ENCODE measurements at places on chromosomes 4 and X.

DNA sequence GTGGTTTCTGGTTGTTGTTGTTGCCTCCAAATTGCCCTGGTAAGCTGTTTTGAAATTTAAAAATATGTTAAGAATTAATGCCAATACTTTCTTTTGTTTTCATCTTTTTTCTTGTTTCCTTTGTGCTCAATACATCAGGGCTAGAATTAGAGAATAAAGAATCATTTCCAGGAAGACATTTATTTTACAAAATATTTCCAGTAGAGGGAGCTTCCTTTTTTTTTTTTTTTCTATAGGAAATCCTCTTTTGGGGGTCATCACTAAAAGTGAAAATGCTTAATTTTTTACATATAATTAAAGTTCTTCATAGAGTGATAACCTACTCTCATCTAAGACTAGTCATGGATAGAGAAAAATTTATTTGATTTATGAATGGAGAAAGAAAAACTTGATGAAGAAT is 2.4 kb downstream of the GLRA3 start:
- no peak for DNase-seq

GRCh38 chrX:25442499-25442898 is 426.7 kb upstream of the ARX start:
- DNase-seq, result no peak

DNA sequence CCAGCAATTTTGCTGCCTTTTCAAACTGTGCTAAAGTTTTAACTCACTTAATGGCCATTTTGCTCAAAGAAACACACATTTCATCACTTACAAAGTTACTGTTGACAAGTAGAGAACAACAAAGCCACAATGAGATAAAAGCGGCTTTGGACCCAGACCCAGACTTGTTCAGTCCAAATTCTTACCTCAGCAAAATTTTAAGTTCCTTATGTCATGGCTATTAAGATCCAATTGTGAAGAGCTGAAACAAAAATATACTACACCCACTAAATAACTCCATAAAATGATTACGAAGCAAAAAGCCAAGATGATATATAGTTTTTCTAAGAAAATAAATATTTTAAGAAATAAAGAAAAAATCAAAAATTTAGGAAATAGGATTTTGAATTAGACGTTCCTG is 137.0 kb upstream of the INPP4B start:
- no peak for DNase-seq

- no peak for DNase-seq
Measured at GRCh38 chr4:182760551-182761043, 156.6 kb downstream of the DCTD start.

- no peak for DNase-seq
Measured at GRCh38 chr4:77576351-77576750, 29.3 kb upstream of the CXCL13 start.

DNA sequence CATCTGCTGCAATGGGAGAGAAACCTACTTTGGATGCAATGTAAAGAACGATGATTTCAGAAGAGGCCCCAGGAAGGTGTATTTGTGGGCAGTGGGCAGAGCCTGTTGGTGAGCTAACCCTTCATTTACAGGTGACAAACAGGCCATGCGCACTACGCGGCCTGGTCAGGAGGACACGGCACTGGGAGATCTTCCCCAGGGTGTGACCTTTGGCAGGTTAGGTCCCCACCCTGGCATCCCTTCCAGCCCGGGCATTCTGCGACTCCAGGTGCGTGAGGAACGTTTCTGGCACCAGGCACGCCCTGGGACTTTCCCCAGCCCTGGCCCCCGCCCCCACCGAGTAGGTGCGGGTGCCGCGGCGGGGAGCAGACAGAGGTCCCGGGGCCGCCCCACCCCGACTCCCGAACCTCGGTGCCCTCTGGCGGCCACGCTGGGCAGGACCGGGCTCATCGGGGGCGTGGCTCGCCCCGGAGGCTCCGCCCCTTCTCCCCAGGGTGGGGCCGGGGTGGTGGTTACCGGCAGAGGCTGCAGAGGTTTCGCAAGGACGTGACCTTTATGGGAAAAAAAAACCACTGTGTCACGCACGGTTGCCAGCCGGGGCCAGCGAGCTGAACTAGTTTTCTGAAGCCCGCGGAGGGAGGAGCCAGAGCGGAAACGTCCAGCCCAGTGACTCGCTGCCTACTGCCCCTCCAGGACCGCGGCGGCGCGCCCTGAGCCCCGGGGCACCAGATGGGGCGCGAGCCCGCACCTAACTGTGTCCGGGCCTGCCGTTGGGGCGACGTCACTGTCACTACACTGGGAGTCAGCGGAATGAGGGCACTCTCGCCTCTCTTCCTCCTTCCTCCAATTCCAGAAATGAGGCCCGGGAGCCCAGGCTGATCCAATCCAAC is 5.0 kb upstream of the NYX start:
- no peak for DNase-seq

DNA sequence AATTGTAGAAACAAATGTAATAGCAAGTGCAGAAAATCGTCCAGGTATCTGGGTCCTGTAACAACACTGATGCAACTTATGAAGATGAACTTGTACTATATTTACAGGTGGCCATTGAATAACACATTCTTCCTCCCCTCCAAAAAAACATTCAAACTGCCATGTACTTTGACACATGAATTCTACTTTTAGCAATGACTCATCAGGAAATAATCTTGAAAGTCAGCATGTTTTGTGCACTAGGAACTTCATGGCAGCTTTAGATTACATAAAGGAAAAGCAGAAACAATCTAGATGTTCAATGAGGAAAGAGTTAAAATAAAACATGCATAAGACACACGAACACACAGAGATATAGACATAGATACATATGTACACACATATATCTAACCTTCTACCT is 2.5 kb downstream of the PABPC1L2A start:
- no peak for DNase-seq

DNA sequence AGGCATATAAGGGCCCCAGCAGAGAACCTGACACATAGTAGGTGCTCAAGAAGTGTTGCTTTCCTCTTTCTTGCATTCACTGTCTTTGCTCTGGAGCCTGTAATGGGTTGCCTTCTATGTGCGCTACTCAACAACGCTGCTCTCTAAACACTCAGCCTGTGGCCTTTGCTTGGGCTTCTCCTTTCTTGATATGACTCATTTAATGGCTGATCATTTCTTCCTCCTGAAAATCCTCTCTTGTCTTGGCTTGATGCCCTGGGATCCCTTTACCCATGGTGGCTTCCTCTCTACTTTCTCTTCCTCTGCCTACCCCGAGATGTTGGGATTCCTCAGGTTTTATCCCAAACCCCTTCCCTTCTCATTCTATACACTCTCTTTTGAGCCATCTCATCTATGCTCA is 19.9 kb upstream of the PJA1 start:
- DNase-seq, result no peak

GRCh38 chr4:5052204-5052702 is 973 bp downstream of the STK32B start:
- DNase-seq, result no peak
